Posterior cingulate gyrus (tissue), 11 donors: ENCODE measurements at places on chromosomes 3 and 15.

- DNase-seq = no peak
Measured at GRCh38 chr15:62482785-62483429, 317.8 kb upstream of the C2CD4B start.

- no peak for DNase-seq
Measured at GRCh38 chr3:79405183-79405582, 362.6 kb downstream of the ROBO1 start.

GRCh38 chr3:182226995-182227394 is 515.3 kb downstream of the SOX2 start:
- no peak for DNase-seq

GRCh38 chr15:50244959-50245624 is 20.4 kb downstream of the HDC start:
- DNase-seq = no peak

DNA sequence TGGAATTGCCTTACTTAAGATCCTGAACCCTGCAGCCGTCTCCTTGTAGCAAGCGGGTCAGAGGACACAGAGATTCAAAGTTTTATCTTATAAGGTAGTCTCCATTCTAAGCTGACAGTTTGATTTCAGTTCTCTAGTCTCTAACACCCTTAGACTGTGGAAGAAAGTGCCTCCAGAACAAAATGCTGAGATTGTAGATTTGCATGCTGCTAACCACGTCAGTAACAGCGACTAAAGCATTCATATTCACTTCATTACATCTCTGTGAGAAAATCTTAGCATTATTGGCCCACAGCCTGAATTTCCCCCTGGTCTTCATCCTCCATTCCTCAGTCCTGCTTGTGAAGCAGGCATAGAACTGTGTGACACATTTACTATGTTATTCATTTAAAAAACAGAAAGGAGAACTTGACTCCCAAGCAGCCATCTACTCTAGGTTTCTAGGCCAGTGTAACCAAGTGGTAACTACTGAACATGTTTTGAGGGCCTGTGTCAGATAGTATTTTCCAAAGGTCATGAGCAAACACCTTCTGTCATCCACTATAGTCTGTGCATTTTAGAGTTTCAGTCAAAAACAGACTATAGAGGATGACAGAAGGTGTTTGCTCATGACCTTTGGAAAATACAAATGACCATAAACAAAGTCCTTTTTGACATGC is 27.4 kb downstream of the ARIH2 start:
- no peak for DNase-seq

DNA sequence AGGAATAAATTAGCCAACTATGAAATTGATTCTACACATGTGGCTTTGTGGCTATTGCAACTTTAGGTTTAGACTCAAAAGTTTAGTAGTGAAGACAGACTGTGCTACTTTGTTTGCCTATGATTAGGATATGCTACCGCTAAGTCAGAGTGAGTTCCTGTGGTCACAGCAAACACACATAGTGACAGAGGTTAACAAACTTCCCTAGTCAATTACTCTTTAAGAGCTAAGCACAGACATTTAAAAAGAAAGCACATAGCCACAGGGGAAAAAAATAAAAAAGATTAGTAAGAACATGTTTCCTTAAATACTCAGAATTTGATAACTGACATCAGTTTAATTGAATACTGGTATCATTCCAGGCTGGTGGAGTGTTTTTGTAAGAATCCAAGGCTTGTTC is 207.1 kb downstream of the GBE1 start:
- no peak for DNase-seq

DNA sequence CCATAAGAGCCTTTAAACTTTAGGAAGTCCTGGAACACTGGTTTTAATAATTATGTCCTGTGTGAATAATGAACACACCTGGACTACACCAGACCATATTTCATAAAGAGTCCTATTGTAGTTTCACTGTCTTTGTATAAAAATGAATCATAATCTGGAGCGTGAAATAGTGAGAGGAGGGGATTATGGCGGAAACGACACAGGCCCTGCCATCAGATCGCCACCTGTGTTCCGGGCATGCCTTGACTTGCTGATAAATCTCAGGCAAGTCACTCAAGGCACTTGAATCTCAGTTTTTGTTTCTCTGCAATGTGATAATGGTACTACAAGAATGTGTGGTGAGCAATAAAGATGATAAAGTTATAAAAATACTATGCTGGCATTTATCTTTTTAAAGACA is 995.5 kb downstream of the MCTP2 start:
- no peak for DNase-seq

GRCh38 chr3:181134873-181135272 is 145.3 kb upstream of the DNAJC19 start:
- no peak for DNase-seq

GRCh38 chr3:16704941-16705340 is 99.7 kb upstream of the DAZL start:
- no peak for DNase-seq

DNA sequence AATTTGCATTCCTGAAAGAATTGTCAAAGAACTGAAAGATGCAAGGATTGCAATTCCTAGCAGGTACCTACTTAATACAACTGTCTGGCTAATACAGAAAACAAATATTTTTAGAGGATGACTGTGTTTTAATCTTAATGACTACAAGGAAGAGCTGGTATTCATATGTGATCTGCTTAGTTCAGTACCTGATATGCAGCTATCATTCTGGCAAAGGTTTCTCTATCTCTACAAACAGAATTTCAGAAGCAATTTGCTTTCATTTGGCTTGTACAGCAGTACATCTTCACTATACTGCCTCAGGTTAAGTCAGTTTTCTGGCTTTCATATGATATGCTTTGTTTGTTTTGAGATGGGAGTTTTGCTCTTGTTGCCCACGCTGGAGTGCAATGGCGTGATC is 51.3 kb downstream of the TBL1XR1 start:
- no peak for DNase-seq

- DNase-seq = no peak
Measured at GRCh38 chr3:33505027-33505426, 64.8 kb upstream of the UBP1 start.

DNA sequence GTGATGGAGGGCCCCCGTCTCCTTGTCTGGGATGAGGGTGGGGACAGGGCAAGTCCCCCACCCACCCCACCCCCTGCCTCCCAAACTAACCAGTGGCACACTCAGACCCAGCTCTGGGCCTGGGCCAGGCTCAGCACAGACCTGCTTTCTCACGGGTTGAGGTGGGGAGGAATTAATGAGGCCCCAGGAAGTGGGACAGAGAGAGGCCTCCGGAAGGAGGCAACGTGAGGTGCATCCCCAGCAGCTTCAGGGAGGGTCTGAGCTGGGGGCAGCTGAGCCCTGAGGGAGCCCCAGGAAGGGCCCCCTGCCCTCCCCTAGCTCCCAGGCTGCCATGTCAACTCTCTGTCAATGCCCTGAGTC is 15.0 kb upstream of the GNAI2 start:
- no peak for DNase-seq

DNA sequence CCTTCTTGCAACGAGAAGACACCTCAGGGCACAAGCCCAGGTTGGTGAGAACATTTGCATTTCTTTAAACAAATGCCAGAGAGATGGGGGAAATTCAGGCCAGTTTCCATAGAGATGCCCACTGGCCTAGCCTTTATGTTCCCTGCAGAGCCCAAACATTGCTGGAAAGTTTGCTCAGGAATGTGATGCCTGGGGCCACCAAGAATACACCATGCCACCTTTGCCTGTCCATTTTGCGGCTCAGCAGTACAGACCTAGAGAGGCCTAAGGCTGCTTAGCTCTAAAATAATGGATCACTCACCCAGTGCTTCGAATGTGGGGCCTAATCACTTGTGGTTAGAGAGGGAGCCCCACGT is 210.0 kb downstream of the RPLP1 start:
- no peak for DNase-seq

DNA sequence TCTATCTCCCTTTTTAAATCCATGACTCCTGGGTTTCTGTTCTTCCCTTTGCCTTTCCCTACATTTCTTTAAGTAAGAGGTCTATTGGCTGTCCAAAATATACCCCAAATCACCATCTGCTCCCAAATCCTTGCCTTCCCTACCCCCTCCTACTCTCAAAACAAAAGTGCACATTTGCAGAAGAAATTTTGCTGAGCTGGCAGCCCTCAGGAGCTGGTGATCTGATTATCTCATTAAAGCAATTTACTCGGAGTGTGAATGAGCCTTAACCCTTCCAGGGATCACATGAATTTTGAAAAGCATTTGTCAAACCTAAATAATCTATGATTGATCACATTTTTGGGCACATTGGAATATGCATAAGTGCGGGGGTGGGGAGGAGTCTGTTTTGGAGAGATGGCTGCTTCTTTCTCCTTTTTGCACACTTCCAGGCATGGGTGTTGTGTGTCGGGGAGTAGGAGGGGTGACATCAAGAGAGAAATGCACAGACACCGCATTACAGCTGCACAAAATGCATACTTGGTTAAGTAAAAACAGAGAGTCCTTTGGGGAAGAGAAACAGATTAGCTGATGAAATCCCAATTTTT is 892.6 kb downstream of the TUSC7 start:
- no peak for DNase-seq

- peak; percentile 43 for DNase-seq
Measured at GRCh38 chr3:186949281-186949982, 19.1 kb downstream of the ST6GAL1 start.
